Hematopoietic multipotent progenitor cell treated with erythropoietin and hydrocortisone succinate and interleukin-3 and kit ligand, for 8 days (in vitro differentiated cells): ENCODE measurements at places on chromosomes 2 and 18.
A peak's percentile ranks its signal among the peaks of the same experiment; 100 is the strongest.

DNA sequence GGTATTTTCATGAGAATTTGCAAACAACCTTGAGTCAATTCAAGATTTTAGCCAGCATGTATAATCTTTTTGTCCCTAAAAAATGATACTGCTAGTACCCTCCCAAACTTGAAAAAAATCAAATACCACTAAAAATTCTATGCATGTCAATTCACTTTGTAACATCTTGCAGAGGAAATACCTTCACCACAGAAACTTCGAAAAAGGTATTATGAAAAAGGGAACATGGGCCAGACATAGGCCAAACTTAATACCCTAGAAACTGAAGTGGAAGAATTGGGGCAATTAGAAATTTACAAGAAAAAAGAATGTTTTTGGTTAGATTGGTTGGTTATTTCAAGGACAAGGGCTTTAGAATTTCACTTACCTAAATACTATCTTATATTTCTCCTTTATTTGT, 48.5 kb downstream of the PAX3 start:
- no peak for DNase-seq

GRCh38 chr2:123002660-123003248, 1022.3 kb upstream of the CNTNAP5 start:
- no peak for DNase-seq

- no peak for DNase-seq
Measured at GRCh38 chr2:85453571-85453970, 35.1 kb downstream of the SH2D6 start.

DNA sequence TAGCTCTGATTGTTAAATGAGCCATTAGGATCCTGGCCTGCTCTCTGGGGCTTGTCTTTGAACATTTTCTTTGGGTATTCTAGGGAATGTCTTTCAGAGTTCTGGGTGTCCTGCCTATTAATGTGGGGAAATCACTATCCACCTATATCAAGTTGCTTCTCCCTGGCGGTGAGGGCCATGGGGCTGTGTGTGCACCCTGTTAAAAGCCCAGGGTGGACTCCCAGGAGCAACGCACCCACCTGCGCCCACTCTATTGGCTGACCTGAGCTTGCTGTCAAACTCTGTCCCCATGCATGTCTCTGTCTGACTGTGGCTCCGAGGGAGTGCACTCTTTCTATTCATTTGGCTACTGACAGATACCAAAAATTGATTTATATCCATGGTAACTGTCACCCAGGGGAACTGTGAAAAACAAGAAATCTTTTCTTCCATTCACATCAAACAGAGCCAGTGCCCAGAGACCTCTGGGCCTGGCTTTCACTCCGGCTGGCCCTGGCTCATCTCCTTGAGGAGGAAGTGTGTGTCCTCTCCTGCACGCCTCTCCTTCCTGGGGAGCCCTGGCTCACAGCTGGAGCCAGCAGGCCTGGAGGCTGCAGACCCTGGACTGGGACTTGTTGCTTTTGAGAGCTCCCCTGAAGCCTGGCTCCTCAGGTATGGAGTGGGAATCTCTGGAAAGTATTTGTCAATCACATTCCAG, 10.5 kb upstream of the TOGARAM2 start:
- no peak for DNase-seq

GRCh38 chr2:45978302-45978859, 318.8 kb upstream of the EPAS1 start:
- no peak for DNase-seq

- DNase-seq: no peak
Measured at GRCh38 chr2:191369034-191369433, 123.8 kb downstream of the MYO1B start.

- DNase-seq: no peak
Measured at GRCh38 chr2:232231554-232231953, 147.0 kb upstream of the ALPP start.

GRCh38 chr18:9135081-9135911, 1.3 kb upstream of the ANKRD12 start:
- DNase-seq: no peak

DNA sequence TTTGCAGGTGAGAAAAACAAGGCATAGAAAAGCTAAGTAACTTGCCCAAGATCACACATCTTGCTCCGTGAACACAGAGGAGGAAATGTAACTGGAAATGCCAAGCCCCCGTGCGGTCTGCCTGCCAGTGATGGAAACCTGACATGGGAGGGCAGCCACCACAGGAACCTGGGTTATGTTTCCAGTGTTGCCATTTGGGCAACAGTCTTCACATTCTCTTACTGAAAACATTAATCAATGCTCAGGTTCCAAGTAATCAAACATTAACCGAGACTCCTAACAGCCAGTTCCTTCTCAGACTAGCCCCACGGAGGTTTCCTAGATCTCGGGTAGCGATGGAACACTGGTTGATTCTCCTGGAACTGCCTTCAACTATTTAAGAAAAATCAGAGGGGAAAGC, 2.5 kb downstream of the TGFA start:
- no peak for DNase-seq

- DNase-seq: no peak
Measured at GRCh38 chr18:42412896-42413295, 457.9 kb downstream of the PIK3C3 start.

DNA sequence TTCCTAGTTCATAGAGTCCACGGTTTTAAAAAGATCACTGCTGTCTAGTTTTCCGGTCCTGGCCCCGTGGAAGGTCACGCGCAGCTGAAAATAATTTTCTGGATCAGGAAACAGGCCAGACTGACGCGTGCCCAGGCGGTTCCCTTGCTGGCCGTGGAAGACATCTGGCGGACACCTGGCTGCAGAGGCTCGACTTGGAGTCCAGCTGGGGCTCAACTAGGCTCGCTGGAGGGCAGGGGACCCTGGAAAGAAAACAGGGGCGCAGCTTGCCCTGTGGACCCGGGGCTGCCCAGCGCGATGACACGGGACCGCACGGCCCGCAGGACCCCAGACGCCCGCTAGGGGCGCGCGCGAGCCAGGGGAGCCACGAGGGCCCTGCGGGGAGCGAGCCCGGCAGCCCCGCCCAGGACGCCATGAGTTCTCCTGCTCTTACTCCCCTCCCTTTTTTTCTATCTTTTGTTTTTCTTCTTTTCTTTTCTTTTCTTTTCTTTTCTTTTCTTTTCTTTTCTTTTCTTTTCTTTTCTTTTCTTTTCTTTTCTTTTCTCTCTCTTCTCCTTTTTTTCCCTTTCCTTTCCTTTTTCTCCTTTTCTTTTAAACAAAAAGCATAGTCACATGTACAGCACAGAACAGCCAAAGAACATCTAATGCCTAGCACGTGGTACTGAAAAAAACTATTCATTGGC, 43.2 kb upstream of the UBE2F start:
- DNase-seq: peak; percentile 80

GRCh38 chr2:238963971-238964328, 116.1 kb downstream of the TWIST2 start:
- DNase-seq: no peak
